ENCODE measurements at places on chromosomes 5 and 9.
A peak's percentile ranks its signal among the peaks of the same experiment; 100 is the strongest.

DNA sequence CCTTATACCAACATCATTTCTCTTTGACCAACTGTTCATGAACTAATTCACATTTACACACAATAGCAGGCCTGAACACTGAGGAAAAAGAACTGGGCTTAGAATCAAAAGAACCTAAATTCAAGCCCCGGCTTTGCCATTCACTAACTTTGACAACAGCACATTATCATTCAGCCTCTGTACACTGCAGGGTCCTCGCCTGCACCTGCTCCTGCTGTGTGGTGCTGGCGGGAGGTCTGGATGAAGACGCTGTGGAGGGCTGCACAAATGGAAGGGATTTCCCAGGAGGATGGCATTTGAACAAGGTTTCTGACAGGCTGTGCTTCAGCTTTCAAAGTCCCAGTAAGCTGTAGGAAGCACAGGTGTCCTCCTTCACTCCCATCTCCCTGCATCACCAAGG is 151.2 kb downstream of the ZDHHC21 start:
- DNase-seq, result no peak

DNA sequence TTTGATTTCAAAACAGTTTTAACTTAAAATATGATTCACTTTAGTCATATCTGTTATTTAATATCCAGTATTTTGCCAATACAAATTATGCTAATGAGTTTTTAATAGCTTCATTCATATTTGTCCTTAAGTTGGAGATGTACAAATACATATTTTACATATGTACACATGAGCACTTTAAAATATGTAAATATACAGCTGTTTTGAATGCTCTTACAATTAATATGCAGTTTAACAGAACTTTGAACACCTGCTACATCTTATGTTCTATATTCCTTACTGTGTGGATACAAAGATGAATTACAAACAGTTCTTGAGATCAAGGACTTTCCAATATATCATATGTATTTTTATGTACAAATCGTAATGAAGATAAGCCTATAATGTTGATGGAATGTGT is 74.0 kb downstream of the CHSY3 start:
- no peak for DNase-seq

- DNase-seq, result no peak
Observed at GRCh38 chr5:9726931-9727330, 96.8 kb upstream of the TAS2R1 start.

GRCh38 chr9:93258818-93259489 is 75.0 kb downstream of the WNK2 start:
- DNase-seq, result no peak

DNA sequence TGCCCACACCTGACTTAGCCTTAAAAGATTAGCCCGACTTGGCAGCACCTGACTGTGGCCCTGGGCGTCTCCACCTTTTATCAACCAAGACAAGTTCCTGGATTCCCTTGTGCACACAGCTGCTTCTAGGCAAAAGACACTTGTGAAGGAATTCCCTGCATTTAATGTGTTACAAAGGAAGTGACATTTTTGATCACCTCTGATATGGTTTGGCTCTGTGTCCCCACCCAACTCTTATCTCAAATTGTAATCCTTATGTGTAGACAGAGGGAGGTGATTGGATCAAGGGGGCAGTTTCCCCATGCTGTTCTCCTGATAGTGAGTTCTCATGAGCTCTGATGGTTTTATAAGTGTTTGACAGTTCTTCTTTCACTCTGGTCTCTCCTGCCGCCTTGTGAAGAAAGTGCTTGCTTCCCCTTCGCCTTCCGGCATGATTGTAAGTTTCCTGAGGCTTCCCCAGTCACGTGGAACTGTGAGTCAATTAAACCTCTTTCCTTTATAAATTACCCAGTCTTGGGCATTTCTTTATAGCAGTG is 2.6 kb upstream of the CPEB4 start:
- DNase-seq, result no peak

- no peak for DNase-seq
Observed at GRCh38 chr5:150042459-150042858, 41.9 kb downstream of the HMGXB3 start.

GRCh38 chr9:90016272-90016671 is 411.5 kb downstream of the GADD45G start:
- no peak for DNase-seq

DNA sequence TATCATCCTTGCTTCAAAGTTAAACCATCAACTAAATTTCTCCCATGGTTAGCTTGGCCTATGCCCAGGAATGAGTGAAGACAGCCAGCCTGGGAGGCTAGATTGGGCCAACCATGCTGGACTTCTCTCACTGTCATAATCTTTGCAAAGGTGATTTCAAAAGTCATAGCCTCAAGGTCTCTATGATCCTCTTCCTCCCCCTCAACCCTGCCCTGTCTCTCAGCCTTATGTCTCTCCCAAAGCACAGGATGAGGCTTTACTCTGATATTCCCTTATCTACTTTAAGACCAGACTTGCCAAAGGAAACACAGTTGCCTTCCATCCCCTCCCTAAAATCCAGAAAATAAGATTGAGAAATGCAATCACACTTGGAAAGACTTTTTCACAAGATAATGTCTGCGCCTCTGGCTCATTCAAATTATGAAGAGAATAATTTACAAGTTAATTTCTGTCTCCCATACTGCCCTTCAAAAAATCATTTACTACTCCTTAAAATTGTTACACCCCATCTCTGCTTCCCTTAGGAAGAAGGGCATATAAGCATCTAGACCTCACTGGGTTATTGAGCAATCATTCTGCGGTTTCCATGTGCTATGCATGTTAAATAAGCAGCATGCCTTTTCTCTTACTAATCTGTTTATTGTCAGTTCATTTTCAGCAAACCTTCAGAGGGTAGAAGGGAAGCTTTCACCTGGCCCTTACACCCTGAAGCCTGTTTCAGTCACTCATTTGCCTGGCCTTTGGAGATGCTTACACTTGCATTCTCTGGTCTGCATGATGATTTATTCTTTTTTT is 113.8 kb upstream of the ANKRD55 start:
- no peak for DNase-seq

GRCh38 chr5:33737697-33738096 is 154.1 kb downstream of the ADAMTS12 start:
- DNase-seq, result no peak

GRCh38 chr9:127776195-127776923 is 2.1 kb downstream of the SH2D3C start:
- DNase-seq, result peak; percentile 67

DNA sequence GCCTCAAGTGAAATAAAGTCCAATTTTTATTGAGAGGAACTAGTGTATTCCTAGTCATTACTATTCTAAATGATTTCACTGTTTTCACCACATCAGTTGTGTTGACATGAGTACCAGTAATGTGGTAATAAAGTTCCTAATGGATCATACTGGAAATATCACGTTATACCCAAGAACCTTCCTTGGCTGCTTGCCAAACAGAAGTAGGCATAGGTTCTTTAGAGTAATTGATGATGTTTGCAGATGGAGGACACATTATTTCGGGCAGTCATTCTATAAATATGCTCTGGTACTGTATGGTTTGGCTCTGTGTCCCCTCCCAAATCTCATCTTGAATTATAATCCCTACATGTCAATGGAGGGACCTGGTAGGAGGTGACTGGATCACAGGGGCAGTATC is 15.1 kb downstream of the SNCAIP start:
- no peak for DNase-seq

- DNase-seq, result no peak
Observed at GRCh38 chr5:73028991-73029595, 73.3 kb downstream of the FCHO2 start.

- DNase-seq, result no peak
Observed at GRCh38 chr9:3027210-3027609, 183.3 kb upstream of the PUM3 start.

GRCh38 chr5:172494630-172495505 is 40.5 kb upstream of the SH3PXD2B start:
- DNase-seq, result no peak

DNA sequence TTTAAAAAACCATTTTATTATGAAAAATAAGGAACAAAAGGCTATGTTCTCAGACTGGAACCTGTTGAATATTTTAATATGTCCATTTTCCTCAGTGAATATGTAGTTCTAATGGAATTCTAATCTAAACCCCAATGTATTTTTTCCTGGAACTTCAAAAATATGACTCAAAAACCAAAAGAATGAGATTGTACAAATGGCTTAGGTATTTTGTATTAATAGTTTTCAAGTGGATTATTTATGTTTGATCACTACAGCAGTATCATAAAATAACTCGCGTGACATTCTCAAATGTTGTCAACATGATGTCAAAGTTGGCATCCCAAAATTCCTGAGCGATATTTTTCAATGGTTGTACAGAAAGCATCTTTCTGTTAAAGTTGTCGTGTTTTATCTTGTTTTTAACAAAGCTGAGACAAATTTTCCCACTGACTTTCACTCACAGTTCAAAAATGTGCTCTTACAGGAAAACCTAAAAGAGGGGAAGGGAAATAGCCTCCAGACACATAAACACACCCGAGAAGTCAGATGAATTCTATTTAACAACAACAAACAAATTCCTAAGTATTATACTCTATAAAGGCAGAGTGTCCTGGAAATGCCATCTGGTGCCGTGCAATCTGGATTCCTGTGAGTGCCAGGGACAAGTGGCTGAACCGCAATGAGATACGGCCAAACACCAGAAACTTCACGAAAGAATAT is 68.1 kb upstream of the TAS2R1 start:
- no peak for DNase-seq

- peak; percentile 34 for DNase-seq
Observed at GRCh38 chr5:170183816-170184687, 48.7 kb upstream of the C5orf58 start.

DNA sequence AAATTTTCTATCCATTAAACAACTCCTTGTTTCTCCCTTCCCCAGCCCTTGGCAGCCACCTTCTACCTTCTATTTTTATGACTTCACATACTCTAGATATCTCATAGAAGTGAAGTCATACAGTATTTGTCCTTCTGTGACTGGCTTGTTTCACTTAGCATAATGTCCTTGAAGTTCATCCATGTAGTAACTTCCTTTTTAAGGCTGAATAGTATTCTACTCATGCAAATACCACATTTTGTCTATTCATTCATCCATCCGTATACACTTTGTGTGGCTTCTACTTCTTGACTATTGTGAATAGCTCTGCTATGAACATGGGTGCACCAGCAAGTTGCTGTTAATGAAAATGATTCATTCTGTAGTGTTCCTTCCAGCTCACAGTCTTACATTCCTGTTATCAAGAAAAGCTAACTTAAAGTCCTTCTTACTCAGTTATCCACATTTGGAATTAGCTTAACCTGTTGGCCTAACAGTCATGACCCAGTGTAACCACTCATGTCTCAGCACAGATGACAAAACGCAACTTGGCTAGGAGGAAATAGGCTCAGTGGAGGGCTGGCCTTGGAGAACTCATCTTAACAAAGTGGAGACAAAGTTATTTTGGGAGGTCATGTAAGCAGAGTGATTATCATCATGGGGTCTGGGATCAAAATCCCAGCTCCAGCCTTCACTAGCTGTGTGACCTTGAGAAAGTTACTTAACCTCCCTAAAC is 129.7 kb upstream of the MAP3K1 start:
- DNase-seq, result no peak

GRCh38 chr5:135901633-135902032 is 6.0 kb upstream of the IL9 start:
- no peak for DNase-seq

- no peak for DNase-seq
Observed at GRCh38 chr9:91192381-91193086, 169.2 kb downstream of the AUH start.

DNA sequence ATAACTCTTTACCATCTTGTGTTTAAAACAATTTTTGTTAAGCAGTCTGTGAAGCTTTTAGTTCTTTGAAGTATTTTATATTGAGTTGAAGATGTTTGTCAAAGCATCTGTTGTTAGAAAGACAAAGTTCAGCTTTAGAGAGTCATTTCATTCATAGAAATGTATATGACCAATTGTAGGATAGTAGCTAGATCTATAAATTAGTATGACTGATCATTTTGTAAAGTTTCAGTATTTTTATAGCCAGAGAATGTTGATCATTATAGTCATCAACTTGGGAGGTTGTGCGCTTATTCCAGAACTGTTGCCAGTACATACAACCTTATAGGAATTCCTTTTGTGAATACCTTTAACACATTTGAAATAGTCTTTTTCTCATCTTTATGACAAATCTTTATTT is 5.2 kb downstream of the NIPBL start:
- DNase-seq, result no peak

GRCh38 chr9:117081641-117082317 is 333.1 kb downstream of the ASTN2 start:
- DNase-seq, result no peak

- no peak for DNase-seq
Observed at GRCh38 chr9:133113949-133114885, 6.8 kb downstream of the RALGDS start.

DNA sequence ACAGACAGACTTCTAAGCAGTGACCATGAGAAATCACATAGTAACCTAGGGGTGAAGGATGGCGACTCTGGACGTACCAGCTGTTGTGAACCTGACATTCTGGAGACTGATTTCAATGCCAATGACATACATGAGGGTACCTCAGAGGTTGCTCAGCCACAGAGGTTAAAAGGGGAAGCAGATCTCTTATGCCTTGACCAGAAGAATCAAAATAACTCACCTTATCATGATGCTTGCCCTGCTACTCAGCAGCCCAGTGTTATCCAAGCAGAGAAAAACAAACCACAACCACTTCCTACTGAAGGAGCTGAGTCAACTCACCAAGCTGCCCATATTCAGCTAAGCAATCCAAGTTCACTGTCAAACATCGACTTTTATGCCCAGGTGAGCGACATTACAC is 38.0 kb upstream of the CCDC152 start:
- DNase-seq, result no peak

DNA sequence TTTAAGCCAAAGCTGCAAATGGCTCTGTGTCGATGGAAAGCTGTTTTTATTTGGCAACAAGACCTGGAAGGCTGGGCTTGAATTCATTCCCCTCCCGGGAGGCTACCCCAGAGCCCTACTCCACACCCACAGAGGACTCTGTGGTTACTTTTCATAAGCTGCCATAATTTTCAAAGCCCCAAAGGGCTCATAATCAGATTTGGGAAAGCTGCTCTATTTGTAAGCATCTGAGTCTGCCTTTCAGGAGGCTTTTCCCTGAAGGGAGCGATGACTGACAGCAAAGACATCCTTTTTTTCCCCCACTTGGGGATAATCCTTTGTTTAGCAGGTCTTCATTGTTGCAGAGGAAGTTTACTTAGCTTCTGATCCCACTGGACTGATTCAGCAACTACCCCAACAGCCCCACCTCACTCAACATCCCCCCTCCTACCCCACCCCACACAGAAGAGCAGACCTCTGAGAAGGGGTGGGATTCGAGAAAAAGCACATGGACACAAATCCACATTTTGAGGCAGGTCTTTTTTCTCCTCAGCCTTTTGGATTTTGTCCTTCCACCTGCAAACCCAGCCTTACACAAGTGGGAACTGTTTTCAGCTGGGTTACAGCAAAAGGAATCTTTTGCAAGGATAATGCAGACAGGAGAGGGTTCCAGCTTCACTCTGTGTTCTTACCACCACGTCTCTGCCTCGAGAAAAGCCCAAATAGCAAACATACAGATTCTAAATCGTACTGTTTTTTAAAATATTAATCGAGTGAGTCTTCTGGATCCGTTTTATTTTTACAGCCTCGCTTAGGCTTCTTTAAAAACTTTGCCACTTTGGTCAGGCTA is 244.4 kb upstream of the TUT7 start:
- no peak for DNase-seq
